Stimulated activated CD4-positive, alpha-beta T cell treated with anti-CD3 and anti-CD28 coated beads, Interleukin-4, amount 100 ng/mL, for 1 hour (primary cell): ENCODE measurements at places on chromosomes 13 and 19.

DNA sequence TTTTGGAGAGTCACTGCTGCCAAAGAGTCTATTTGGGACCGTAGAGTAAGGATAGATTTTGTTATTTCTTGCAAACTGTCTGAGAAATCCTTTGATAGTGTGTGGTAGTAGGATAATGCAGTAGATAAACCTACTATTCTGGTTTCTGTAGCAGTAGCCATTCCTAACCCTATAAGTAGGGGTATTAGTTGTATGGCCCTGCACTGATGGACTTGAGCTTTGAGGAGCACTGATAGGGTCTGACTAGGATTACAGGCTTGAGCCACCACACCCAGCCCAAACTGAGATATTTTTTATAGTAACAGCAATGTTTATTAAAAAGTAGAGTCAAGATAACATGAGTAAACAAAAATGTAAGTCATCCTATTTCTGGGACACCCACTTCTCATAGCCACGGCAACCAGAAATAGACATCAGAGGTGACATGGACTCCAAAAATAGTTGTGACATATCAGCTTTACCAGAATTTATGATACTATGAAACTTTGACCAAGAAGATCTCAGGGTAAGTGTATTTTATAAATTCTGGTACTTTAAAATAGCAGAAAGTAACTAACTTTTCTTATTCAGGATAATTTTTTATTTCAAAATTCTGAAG lies 479.1 kb downstream of the SUCLA2 start:
- DNase-seq: no peak

- DNase-seq: no peak
Observed at GRCh38 chr19:37932985-37933936, 26.3 kb downstream of the SIPA1L3 start.

DNA sequence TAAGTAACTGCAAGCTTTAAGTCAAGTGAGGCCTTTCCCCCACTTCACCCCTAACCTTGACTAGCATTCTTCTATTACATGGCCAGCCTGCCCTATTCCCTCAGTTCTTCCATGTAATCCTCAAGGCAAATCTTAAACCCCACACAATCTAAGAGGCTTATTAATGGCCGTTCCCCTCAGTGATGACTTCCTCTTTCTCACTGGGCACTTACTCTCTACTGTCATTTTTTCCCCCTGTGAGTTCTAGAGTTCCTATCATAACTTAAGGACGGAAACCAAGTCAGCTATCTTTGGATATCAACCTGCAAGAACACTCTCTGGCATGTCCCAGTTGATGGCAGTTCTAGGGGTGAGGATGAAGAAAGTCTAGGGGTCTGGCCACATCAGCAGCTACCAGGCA lies 131.2 kb downstream of the DCLK1 start:
- DNase-seq: no peak

DNA sequence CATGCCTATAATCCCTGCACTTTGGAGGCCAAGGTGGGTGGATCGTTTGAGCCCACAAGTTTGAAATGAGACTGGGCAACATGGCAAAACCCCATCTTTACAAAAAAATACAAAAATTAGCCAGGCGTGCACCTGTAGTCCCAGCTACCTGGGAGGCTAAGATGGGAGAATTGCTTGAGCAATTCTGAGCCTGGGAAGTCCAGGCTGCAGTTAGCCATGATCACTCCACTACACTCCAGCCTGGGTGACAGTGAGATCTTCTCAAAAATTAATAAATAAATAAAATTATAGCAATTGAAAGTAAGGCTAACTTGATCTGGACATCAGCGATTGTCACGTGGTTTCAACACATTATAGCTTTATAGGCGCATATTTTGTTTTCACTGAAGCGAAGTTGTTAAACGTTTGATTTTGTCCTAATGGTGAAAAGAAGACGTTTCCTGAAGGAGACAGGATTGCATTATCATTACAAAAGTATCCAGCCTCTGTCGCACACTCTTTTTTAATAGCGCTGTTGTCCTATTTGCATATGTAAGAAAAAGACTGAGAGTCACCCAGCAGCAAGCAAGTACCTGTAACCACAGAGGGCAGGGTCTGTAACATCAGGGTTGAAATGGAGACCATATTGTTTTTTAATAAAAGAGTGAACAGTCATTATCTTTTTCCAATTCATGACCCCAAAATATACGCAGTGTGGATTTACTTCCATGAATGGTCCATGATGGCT lies 335.7 kb downstream of the DCT start:
- no peak for DNase-seq

- DNase-seq: no peak
Observed at GRCh38 chr13:31394506-31394905, 194.7 kb downstream of the B3GLCT start.

- DNase-seq: no peak
Observed at GRCh38 chr19:15815306-15815705, at the start of gene OR10H1. Gene OR10H1, minus strand, starts transcription at chr19:15815664. Its CDS starts 7,627 bp downstream, at chr19:15808037.

DNA sequence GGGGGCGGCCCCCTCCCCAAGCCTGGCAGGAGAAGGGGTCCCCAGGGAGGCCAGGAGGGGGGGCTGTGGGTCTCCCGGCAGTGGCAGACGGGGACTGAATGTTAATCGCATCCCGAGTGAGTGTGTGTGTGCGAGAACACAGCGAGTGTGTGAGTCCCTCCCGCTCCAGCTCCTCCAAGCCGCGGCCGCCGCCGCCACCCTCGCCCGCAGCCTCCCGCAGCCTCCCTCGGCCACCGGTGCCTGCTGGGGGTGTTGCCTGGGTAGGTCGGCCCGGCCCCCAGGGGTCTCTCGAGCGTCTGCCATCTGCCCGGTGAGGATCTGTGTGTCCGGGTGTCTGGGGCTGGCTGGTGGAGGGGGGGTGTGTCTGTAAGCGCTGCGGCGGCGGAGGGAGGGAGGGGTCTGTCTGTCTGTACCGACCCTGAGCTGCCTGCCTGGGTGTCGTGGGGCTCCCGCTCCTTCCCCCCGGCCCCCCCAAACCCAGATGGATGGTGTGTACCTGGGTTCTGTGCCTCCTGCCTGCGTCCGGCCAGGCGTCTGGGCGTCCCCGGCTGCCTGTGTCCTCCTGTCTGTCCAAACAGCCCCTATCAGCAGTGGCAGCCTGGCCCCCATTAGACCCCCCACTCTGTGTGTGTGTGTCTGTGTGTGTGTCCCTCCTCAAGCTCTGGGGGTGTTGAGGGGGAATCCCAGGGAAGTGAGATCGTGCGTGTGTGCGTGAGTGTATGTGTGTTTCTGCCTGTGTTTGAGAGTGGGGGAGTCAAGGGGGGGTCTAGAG lies at the start of gene GRIN2D:
GRIN2D (plus strand) TSS at position 110 of the 772 bp plus-strand sequence. CDS start 4,725 bp downstream, outside the sequence.
- no peak for DNase-seq

GRCh38 chr13:65932587-65933239 lies 1297.4 kb downstream of the PCDH9 start:
- no peak for DNase-seq

DNA sequence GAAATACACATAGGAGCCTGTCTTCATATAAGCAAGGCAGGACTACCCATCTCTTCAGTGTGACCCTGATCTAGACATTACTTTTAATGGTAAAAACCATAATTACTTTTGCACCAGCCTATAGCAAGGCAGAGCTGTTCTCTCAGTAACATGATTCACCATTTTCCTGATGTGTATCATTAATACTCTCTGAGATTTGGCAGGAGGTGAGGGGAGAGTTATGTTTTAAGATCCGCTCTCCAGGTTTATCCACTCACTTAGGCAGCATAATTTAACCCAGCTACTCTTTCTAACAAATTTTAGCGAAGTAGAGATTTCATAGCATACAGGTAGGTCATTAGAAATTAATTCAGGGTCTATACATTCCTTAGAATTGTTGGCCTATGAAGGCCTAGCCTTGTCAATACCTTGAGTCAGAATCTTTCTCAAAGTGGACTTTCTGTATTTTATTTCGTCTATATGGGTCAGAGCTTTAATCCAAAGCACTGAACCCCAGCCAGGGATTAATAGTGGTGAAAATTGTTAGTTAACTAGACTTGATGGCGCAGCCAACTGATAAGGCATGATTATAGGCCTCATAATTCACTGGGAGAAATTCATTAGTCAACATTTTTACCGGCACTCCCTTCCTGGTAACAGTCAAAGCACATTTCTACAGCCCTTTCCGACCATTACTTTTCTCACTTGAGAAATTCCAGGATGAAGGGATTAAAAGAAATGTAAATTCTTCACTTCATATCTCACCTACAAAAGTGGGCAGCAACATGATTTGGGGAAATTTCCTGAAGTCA lies 955.1 kb downstream of the DIAPH3 start:
- no peak for DNase-seq

DNA sequence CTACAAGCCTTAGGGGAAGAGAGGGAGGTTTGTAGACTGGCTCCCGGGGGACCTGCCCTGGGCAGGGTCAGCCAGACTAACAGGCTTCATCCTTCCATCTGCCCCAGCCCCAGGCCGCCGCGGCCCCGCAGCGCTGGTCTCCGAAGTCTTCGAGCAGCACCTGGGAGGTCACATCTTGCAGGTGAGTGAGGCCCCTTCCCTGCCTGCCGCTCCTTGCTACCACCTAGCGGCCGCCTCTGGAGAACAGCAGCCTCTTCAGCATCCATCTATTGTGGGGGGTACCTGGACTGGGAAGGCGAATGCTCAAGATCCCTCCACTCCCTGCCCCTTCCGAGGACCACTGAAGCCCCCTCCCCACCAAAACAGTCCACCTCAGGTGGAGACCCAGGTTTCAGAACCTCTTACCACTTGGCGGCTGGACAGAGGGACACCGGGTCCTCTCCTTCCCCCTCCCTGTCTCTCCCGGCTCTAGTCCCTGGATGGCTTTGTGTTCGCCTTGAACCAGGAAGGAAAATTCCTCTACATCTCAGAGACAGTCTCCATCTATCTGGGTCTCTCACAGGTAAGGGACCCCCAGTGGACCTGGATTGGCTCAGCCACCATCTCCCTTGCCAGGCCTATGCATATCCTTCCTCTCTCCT lies 12.7 kb downstream of the NPAS1 start:
- peak; percentile 70 for DNase-seq

DNA sequence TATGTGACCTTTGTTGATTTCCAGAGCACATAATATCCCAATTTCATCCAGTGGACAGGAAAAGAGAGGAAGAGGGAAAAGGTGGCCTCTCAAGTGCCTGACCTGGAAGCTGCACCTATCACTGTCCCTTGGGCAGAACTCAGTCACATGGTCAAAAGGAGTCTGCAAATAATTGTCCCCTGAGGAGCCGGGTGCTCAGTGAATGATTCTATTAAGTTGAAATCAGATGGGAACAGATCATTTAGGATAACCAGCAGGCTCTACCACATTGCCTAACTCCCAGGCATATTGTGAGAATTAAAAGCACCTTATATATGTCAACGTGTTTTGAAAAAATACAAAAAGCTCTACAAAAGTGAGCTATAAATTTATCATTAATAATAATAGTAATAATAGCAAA lies 6.8 kb downstream of the KL start:
- no peak for DNase-seq

GRCh38 chr19:10408511-10409283 lies 5.4 kb upstream of the CDC37 start:
- peak; percentile 48 for DNase-seq

- no peak for DNase-seq
Observed at GRCh38 chr19:38283271-38283670, 18.9 kb downstream of the SPINT2 start.

- no peak for DNase-seq
Observed at GRCh38 chr13:100112186-100112838, 23.4 kb downstream of the PCCA start.

GRCh38 chr13:27919934-27920676 lies at the start of gene PDX1:
Gene PDX1, plus strand, starts transcription at chr13:27920000. Its CDS starts 139 bp downstream, at chr13:27920139.
- DNase-seq: no peak

- DNase-seq: no peak
Observed at GRCh38 chr19:47141695-47142094, 11.1 kb downstream of the SAE1 start.

GRCh38 chr19:4130744-4131438 lies 7.0 kb upstream of the MAP2K2 start:
- no peak for DNase-seq

GRCh38 chr13:110993788-110994187 lies 78.9 kb upstream of the ANKRD10 start:
- no peak for DNase-seq

DNA sequence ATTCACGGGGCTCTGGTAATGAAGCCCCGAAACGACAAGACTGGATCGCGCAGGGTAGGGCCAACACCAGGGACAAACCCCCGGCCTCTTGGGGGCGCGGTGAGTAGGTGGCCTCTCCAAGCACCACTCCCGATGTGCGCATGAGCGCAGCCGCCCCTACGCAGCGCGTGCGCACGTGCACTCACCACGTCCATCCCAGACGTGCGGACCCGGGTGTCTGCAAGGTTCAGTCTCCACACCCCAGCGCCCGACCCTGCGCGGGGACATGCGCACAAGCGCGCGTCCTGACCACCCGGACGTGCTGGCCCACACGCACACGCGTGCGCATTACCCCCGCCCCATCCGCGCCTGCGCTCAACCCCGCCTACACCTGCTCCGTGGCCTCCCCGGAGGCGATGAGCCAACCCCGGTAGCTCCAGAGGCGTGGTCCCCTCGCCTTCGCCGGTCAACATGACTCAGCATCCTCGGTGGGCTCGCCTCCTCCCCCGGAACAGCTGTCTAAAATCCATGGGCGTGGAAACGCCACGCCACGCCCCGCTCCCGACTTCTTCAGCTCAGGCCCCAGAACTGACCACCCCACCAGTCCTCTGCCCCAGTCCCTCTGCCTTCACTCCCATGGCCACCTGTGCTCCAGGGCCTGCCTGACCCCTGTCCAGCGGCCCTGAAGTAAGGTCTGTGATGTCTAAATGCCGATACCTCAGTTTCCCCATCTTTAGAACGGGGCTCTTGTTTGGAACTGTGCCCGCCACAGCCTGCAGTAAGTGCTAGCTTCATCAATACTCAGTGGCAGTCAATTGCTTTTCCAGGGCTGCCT lies 5.6 kb upstream of the GPI start:
- peak; percentile 96 for DNase-seq

DNA sequence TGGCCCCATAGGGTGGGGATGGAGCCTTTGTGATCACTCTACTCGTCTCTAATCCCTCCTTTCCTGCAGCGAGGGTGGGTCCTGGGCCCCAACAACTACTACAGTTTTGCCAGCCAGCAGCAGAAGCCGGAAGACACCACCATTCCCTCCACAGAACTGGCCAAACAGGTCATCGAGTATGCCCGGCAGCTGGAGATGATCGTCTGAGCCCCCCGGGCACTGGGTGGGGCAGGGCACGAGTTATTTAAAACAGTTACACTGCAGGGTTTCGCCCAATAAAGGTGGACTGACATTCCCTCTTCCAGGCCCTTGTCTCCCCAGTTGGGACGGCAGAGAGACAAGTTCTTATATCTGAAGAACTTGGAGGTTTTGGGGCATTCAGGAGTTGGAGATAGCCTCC lies 4.7 kb downstream of the GGN start:
- no peak for DNase-seq

- DNase-seq: peak; percentile 14
Observed at GRCh38 chr19:58229255-58229639, 533 bp downstream of the ZNF544 start.

- DNase-seq: peak; percentile 69
Observed at GRCh38 chr19:16771618-16772017, 52.0 kb downstream of the NWD1 start.

DNA sequence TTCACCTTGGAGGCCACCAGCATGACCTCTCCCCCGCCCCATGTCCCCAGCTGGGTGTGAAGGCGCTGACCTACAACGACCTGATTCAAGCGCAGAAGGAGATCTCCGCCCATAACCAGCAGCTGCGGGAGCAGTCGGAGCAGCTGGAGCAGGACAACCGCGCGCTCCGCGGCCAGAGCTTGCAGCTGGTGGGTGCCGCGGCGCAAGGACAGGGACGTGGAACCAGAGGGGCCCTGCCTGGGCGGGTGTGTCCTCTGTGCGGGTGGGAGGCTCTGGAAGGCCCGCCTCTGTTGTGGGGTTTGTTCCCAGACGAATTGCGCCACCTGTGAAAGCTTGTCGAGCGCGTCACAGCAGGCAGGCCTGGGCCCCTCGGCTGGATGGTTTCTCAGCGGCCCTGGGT lies 22.3 kb downstream of the PLEKHJ1 start:
- DNase-seq: no peak
